ENCODE measurements at places on chromosomes 4 and X.

- no peak for DNase-seq
Measured at GRCh38 chr4:113170805-113171468, 121.5 kb downstream of the ANK2 start.

DNA sequence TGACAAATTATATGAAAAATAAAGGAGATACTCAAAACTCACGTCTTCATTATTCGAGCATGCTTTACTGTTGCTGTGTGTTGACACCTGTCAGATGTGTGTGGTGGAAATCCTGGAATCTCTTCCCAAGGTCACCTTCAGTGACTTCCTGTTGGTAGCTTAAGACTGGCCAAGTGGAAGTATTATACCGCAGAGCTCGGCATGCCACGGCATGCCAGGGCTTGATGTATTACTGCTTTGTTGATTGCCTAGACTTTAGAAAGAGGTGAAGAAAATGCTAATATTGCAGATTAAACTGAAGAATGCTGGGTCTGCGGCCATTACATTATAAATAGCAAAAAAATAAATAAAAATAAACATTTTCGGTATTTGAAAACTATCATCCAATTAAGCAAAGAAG lies 4.6 kb downstream of the TREX2 start:
- no peak for DNase-seq

- DNase-seq: peak; percentile 68
Measured at GRCh38 chrX:48897157-48897624, 377 bp downstream of the TIMM17B start.

DNA sequence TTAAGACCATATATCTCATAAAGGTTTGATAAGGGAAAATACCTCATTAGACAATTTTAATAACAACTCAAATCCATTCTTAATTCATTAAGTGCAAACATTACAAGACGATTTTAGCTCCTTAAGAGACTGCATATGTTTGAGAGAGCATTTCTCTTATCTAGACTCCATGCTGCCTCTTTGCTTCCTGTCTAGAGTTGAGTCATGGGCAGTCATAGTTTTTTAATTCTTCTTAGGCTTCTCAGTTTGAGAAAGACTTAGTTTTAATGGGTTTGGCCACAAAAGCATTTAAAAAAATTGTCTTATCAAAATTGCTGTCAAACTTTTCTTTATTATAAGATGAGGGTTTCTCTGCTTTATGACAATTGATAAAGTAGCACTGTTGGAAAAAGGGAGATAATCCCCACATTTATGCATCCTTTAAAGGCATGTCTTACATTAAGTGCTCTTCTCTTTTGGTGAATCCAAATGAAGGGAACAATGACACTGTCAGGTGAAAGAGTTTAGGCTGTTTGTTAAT lies 713.4 kb downstream of the PCDH18 start:
- DNase-seq: no peak

- DNase-seq: no peak
Measured at GRCh38 chr4:23388255-23388654, 501.6 kb downstream of the PPARGC1A start.

DNA sequence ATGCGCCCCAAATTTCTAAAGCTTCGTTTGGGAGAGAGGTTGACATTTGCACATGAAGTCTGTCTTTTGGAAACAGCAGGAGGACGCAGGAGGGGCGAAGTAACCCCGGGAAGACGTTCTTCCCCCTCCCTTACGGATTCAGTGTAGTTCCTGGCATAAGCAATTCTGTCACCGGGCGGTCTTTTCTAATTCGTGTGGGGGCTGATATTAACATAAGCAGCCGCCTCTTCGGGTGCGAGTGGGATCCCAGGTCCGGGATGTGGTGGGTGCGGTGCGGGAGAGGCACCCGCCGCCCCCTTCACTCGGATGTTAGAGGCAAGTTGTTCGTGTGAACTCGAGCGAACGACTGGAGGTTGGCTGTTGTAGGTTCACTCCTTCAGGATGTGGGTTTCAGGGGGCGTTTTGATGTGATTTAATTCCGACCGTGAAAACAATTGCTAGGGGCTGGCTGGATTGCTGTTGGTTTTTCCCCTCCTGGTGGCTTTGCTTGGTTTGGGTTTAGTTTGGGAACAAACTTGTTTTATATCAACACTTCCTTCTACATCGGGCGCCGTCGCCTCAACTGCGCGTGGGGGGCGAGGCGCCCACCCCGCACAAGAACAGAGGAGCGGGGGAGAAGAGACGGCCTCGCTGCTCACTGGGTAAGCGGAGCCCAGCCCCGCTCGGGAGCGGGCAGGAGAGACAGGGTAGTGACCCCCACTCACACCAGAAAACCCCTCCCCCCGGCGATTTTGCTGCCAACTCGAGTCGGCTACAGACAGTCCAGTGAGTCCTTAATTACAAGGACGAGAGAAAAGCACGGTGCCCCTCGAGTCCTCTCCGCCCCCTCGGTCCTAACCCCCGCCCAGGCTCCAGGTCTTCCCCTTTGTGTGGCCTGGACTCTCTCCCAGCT lies 2.9 kb upstream of the LEF1 start:
- no peak for DNase-seq

DNA sequence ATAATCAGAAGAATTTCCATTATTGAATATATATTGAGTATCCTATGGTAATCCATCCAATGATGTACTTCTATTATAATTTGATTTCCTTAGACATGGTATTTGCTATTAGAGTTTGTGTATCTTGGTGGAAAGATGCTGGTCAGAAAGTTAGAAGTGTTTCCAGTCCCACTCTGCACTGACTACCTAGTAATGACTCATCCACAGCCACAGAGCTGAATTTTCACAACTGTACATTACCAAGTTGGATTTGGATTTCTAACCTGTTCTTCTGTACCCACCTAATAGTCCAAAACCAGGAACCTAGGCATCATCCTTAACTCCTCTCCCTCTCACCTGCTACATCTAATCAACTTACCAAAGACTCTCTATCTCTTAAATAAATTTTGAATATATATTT lies 145.4 kb downstream of the REELD1 start:
- no peak for DNase-seq

DNA sequence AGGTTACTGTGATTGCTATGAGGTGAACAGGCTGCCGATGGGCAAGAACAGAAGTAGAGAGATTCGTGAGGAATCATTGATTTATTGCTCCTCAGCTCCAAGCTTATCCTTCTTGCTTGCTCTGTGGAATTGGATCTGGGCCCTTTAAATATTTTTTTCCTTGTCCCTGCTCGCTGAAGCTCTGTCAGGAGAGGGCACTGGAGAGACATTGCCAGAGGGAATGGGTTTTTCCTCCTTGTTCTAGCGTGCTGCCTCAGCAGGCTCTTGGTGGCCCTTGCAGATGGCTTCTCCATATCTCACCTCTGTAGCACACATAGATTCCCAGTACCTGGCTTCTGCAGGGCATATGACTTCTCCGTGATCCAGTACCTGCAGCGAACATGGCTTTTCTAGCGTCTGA lies 67.4 kb downstream of the CNGA2 start:
- DNase-seq: no peak

- no peak for DNase-seq
Measured at GRCh38 chr4:26204911-26205370, 115.9 kb upstream of the RBPJ start.

- DNase-seq: no peak
Measured at GRCh38 chrX:121010218-121010617, 24.7 kb upstream of the CT47A1 start.

All from NCI-H1436 (cell line).